ENCODE measurements at places on chromosomes 16 and 17. TPM values are rescaled to one million over a fixed set of nuclear protein-coding genes. Genes with fewer than 3 reads are reported as not detected.

DNA sequence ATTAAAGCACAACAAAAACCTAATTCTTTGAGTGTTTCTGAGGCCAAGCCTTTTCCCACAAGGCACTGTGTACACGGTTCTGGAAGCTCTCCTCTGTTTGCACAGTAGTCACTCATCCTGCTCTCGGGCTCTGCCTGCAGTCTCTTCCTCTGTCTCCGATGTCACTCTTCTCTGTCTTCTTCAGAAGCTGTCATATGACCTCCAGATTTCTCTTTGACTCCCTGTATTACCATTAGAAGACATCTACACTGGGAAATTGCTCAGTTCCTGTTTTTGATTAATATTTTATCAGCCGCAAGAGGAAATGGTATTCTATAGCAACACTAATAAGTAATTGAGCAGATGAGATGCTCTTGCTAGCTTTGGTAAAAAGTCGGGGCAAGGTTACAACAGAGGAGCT is 422.9 kb downstream of the WWOX start:
- DNase-seq, result no peak

- DNase-seq, result no peak
Measured at GRCh38 chr17:49959183-49959935, 9.6 kb upstream of the DLX4 start.

DNA sequence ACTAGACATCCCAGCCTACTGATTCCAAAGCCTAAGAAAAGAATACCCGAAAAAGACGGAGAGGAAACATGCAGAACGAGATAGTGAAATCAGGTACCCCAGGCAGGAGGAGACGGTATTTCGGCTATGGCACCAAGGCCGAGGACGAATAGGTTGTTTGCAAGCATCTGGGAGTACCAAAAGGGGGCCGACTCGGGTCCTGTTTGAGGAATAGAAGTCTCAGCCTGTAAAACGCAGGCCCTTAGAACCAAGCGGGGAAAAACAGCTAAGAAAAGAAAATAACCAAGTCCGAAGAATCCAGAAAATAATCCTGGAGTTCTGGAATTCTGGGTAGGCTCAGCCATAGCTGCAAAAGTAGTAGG is 537 bp downstream of the SLC35B1 start:
- DNase-seq, result peak; percentile 50

- no peak for DNase-seq
Measured at GRCh38 chr17:80704381-80704819, 159.8 kb downstream of the RPTOR start.

DNA sequence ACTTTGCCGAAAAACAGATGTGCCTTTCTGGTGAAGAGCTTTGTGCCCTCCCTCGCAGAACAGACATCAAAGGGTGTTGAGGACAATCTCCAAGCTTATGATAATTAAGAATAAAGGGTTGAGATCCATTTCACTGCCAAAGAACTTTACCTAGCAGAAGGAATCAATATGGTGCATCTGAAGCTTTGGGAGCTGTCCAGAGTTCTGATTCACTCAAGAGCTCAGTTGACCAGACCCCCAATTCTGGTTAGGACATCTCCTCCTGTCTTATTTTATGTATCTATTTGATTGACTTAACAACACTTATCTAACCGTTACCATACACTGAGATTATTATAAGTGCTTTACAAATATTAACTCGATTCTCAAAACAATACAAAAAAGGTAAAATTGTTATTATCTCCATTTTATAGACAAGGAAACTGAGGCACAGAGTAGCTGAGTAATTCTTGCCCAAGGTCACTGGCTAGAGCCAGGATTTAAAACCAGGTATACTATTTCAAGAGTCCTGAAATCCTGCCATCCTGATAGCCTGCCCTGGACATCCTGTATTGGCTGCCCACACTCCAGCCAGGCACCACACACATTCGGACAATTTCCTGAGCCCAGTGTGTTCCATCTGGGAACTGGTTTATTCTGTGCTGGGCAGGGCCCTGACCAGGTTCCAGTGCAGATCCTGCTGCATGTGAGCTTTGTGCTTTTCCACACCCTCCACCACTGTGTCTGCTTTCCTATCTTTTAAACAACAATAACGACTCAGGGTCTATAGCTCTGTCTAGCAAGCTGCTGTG is 29.8 kb downstream of the PITPNM3 start:
- peak; percentile 5 for DNase-seq

DNA sequence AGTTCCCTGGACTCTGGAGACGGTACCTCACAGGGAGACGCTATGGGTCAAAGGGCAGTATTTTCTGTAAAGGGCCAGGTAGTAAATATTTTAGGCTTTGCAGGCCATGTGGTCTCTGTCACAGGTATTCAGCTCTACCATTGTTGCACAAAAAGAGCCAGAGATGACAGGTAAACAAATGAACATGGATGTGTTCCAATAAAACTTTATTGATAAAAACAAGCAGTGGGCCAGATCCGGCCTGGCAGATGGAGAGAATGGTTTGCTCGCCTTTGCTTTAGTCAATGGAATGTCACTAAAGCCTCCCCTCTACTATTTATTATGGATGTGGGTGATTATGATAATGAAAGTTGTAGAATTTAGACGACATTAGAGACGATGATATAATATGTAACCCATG is 8.9 kb upstream of the SLC5A11 start:
- DNase-seq, result no peak

GRCh38 chr17:12398441-12399051 is 267.1 kb upstream of the MYOCD start:
- DNase-seq, result no peak

DNA sequence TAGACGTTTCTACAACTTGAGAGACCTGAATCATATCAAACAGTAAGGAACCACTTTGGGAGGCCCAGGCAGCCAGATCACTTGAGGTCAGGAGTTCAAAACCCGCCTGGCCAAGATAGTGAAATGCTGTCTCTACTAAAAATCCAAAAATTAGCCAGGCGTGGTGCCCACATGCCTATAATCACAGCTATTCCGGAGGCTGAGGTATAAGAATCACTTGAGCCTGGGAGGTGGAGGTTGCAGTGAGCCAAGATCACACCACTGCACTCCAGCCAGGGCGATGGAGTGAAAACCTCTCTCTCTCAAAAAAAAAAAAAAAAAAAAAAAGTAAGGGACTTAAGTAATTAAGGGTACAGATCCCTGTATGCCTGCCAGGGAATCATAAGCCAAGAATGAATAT is 103.4 kb upstream of the NUDT7 start:
- DNase-seq, result no peak

GRCh38 chr17:41972571-41973407 is 6.2 kb downstream of the CNP start:
- DNase-seq, result no peak

DNA sequence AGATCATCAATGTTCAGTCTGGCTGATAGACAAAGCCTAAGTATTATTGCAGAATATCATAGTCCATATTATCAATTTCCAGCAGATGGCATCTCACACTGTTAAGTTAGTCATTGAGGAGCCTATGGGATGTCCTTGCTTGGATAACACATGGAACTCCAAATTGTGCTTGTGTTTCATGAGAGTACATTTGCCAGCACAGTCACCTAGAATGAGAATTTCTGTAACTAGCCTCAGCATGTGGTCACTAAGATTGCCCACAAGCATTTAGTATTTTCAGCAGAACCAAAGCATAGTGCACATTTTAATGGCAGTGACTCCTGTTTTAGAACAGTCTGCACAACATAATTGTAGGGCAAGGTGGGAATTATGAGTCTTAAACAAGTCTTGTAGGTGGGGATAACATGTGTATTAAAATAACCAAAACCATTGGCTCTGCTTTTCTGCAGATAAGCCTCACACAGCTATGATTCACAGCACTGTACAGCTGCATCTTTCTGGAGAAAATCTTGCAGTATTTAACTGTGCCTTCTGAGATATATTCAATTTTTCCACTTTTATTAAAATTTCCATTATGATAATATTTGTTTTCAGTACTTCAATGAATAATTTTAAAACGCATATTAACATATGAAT is 882.8 kb upstream of the SOX9 start:
- peak; percentile 39 for DNase-seq

DNA sequence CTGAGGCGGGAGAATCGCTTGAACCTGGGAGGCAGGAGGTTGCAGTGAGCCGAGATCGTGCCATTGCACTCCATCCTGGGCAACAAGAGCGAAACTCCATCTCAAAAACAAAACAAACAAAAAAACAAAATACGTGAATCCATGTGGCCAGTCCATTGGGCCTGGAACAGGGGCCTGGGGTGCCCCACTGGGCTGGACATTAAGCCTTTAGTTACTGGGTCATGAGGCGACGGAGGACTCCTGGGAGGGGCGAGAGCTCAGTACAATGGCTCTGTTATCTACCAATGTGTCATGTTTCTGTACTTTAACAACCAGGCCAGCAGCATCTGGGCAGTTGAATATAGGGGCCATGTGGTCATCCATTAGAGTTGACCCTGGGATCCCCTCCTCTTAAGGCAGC is 18.9 kb upstream of the CLEC18A start:
- DNase-seq, result no peak

GRCh38 chr16:84720177-84720579 is 20.4 kb downstream of the USP10 start:
- DNase-seq, result no peak

- no peak for DNase-seq
Measured at GRCh38 chr17:58383892-58384462, 32.0 kb upstream of the SUPT4H1 start.

GRCh38 chr17:54013072-54013471 is 190.3 kb downstream of the KIF2B start:
- DNase-seq, result no peak

GRCh38 chr16:57358527-57359095 is at the start of gene CCL22:
TSS of gene CCL22 (plus strand) at chr16:57358783. CDS start at chr16:57358817, 34 bp downstream.
- DNase-seq, result no peak

DNA sequence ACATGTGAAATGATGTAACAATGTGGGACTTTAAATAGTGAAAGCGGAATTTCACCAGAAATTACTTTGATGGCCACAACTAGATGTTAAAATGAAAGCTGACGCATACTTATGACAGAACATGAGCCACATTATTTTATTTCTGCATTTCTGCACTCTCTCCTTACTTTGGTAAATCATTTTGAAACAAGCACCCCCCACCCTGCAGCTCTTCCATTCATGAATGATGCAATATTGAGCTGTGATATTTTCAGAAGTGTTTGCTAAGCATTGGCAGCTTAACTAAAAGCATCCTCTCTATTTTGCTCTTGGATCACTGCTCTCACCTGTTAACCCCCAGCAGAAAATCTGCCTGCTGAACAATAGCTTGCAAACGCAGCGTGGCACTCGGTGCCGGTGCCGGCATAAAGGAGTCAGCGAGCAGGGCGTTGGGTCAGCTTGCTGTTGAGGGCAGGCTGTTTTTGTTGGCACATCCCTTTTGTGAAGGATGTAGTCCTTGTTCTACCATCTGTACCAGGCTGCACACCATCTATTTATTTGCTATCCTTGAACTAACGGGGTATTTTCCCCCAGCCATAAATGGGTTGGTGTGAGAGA is 30.8 kb upstream of the CBLN1 start:
- no peak for DNase-seq

- DNase-seq, result no peak
Measured at GRCh38 chr17:901191-901950, 78.2 kb downstream of the NXN start.

DNA sequence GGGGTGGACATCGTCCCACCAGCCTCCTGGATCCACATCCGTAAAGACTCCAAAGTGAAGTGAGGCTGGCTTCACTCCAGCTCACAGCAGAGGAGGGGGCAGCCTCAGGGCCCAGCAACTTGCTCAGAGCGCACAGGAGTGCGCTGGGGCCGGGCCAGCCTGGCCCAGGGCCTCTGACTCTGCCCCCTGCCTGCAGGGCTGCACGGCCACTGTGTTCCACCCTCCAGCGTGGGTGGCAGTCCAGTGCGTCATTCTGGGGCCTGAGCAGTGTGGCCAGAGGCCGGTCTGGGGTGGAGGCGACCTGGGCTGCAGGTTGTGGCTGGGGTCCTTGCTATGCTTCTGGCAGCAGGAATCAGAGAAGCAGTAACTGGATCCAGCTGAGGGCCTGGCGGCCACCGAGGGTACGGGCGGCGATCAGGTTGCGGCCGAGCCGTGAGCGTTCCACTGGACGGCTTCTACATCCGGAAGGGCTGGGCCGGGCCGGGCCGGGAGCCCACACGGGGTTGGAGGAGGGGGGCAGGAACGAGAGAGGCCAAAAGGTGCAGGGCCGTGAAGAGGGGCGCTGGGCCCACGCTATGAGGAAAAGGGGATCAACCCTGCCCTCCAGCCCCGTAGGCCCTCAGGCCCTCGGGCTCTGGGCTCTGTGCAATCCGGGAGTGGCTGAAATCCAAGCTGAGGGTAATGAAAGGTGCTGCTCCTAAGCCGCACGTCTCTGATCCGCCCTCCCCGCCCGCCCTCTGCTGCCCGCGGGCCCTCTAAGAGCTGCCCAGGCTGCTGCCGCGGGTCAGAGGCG is at the start of gene FSCN2:
Gene FSCN2 (plus strand): TSS at position 787 of the 793 bp plus-strand sequence. CDS start 155 bp downstream, outside the sequence.
- no peak for DNase-seq

DNA sequence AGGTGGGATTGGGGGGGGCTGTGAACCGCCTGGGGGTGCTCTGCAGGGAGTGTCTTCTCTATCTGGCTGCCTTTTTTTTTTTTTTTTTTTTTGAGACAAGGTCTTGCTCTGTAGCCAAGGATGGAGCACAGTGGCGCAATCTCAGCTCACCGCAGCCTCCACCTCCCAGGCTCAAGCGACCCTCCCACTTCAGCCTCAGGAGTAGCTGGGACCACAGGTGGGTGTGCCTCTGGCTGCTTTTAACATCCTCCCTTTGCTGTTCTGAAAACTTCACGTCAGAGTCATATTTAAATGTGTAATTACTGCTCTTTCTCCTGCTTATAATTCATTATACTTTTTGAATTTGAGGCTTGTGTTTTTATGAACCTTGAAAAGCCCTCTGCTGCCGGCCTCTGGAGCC is 78.4 kb downstream of the ZNF778 start:
- DNase-seq, result no peak

DNA sequence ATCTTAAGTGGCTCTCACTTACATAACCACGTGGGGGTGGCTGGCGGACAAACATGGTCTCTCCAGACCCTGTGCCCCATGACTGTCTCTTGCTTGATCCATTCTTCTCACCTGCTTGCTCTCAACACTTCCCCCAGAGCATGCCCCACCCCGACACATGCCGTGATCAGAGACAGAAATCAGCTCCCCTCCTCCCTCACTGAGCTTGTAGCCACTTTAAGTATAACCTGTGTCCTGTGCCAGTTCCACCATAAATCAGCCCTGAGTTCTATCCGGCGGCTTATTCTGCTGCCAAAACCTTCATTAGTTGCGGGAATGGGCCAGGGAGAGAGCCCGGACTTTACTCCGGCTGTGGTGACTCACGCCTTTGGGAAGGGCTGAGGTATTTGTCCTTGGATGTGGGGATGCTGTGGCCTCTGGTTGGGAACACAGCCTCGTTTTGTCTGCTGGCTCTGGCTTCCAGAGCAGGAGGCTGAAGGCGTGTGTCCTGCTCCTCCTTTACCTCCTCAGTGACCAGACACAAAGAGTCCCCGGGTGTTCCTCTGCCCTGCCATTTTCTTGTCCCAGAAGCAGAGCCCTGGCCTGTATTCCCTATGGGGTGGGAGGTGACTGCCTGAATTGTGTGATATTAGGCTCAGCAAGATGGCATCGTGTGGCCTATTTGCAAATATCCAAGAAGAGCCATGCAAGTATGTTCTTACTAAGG is 21.1 kb downstream of the ANKRD40 start:
- no peak for DNase-seq

Gene STH
- total RNA-seq, result not detected

Gene CHST5
- total RNA-seq, result 0.10 TPM

Gene OR4D2
- not detected for total RNA-seq

Gene ZACN
- total RNA-seq, result 1.2 TPM

Gene TSPAN10
- total RNA-seq, result 1.7 TPM

Gene SAMD14
- 0.59 TPM for total RNA-seq

Gene PRAC2
- not detected for total RNA-seq

Gene CCL8
- total RNA-seq, result not detected

Gene SALL1
- not detected for total RNA-seq

Gene RASL10B
- not detected for total RNA-seq

Gene C16orf54
- 0.32 TPM for total RNA-seq

Gene CHST4
- 0.28 TPM for total RNA-seq

Gene DHRS7C
- not detected for total RNA-seq

Gene NPIPA5
- 0.83 TPM for total RNA-seq

Gene SLC38A10
- total RNA-seq, result 147 TPM
